ENCODE measurements at places on chromosomes 11 and 22.
A peak's percentile ranks its signal among the peaks of the same experiment; 100 is the strongest.

DNA sequence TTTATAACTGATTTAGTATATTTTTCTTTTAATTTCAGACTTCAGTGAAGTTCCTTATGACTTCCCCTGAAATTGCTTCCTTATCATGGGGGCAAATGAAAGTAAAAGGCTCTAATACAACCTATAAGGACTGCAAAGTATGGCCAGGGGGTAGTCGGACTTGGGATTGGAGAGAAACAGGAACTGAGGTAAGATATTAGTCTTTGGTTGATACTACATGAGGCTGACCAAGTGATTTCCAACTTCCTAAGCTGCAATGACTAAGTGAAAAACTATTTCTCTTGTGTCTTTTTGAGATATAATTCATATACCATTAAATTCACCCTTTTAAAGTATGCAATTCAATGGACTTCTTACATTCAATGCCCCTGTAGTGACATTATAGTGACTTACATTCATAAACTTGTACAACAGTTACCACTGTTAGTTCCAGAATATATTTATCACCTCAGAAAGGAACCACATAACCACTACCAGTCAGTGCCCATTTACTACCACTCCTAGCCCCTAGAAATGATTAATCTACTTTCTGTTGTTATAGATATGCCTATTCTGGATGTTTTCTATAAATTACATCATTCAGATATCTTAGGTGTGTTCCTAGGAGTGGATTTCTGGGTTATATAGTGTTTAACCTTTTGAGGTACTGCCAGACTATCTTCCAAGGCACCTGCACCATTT, 21.6 kb downstream of the AAMDC start:
- DNase-seq = no peak

GRCh38 chr22:23116506-23117263, 25.1 kb downstream of the RSPH14 start:
- DNase-seq = no peak

GRCh38 chr11:9170450-9170849, 79.1 kb upstream of the SCUBE2 start:
- DNase-seq = no peak

DNA sequence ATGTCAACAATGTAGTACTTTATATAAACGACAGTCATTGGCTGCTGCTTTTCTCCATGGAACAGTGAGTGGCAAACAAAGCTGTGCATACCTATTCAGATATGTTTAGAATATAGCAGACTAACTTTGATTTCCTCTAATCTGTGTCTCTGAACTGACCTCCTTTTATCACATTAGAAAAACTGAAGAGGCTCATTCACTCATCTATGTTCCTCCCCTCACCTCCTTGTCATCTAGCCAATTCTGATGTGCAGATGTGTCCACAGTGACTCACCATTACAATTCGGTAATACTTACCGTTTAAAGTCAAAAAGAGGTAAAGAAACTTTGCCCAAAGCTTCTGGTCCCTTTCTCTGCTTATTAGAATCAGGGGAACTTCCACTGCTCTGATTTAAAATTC, 51.5 kb upstream of the RPS13 start:
- no peak for DNase-seq

GRCh38 chr22:25365491-25366261, 146.2 kb downstream of the CRYBB2 start:
- DNase-seq = no peak

- DNase-seq = no peak
These were observed 1518.2 kb upstream of the TENM4 start for GRCh38 chr11:80958987-80959386.

DNA sequence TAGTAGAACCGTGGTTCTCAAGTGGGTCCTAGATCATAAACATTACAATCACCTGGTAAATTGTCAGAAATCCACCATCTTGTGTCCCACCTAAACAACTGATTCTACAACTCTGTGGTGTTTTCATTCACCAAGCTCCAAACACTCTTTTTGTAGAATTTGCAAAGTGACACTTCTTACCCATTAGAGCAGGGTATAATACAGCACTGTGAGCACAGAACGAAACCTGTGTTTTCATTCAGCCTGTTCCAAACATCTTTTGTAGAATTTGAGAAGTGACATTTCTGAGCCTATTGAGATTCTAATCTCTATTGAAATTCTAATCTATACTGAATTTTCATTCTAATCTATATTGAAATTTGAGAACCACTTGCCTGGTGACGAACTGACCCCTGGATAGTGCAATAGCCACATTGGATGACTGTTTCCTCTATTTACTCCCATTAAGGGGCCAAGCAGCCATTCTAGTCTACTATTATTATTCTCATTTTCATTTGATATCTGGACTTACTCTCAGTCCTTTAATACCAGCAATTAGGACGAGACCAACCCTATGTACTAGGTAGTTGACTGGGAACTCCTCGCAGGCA, 616.6 kb downstream of the LRRC4C start:
- DNase-seq = no peak

GRCh38 chr11:40819230-40819629, 640.2 kb downstream of the LRRC4C start:
- no peak for DNase-seq

DNA sequence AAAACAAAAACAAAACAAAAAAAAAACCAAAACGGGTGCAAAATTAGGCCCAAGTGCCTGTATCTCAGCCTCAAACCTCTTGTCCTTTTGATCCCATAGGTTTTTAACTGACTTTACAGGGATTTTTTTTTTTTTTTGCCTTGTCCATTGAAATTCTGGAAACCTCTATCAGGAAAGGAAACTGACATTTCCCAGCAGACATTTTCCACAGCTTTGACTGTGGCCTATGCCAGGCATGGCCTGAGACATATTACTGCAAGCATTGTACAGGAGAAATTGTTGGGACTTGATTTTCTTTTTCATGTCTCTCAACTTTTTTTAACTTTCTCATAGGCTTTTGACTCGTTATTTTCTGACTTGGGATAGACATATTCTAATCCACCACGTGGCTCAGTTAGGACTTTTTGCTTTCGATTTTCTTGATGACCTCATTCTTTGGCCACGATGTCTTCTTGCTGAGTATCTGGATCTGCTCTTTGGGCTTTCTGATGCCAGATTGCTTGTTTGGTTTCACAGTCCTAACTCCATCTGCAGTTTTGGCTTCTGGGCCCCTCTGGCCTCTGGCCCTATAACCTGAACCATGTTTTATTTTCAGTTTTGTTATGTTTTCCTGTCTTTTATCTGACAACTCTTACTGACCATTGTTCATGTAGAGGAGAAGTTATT, 336.1 kb upstream of the C11orf87 start:
- DNase-seq = no peak

DNA sequence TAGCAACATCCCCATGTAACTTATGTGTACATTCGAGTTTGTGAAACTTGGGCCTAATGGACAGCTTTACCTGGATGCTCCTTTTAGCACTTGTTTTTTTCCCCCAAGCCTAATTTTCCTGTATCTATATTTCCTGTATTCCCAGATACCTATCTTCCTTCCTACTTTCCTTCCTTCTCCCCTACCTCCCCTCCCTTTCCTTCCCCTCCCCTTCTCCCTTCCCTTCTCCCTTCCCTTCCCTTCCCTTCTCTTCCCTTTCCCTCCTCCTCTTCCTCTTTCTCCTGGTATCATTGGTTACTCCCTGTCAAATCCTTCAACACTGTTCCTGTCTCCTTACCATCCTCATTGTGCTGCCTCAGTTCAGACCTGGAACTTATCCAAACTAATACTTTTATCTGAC, 111.8 kb downstream of the HIPK3 start:
- DNase-seq = no peak

DNA sequence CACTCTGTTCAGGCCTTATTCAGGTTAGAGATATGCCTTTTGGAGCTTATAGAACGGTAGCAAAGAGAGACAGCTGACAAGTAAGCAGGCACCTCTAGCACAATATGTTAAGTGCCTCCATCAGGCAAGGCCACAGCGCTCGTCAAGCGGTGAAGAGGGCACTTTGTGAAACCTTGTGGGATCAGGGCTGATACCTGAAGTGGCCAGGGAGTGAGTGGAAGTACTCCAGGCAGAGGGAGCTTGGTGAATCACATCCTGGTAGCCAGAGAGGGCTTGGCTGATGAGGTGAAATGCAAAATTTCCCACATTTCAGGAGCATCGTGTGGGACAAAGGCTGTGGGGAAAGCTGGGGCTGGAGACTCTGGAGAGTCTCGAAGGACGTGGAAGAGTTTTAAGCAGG, 87.4 kb downstream of the PKNOX2 start:
- DNase-seq = no peak

DNA sequence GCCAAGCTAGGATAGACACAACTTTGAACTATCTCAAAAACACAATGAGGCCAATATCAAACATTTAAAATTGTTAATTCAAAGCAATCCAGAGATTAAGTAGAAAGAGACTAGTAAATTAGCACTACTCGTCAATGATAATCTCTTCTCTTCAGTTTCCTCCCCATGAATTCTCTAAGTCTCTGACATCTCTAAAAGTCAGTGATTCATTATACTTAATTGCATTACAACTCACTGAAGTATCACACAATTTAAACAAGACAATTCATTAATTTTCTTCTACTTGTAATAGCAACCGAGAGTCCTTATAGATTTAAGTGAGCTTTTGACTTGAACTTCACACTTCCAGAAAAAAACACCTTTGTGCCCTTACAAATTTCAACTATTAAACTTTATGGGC, 4.3 kb downstream of the DDX6 start:
- DNase-seq = no peak

DNA sequence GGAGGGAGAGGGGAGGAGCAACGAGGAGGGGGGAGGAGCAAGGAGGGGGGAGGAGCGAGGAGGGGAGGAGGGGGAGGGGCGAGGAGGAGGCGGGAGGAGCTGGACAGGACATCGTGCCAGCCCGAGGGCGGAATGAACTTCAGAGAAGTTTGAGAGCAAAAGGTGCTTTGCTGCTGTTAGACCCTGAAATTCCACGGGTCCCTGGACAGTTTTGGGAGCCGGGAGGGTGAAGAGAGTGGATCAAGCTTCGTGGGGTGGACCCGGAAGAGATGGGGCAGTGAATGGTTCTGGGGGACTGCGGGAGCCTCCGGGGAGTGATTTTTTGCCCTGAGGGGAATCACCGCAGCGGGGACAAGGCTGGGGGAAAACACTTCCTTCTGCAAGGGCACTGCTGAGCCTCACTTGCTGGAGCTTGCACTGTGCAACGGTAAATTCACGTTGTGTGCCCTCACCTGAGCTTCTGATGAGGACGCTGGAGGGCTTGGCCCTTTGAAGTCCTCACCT, 10.7 kb upstream of the NLRP6 start:
- peak; percentile 63 for DNase-seq

DNA sequence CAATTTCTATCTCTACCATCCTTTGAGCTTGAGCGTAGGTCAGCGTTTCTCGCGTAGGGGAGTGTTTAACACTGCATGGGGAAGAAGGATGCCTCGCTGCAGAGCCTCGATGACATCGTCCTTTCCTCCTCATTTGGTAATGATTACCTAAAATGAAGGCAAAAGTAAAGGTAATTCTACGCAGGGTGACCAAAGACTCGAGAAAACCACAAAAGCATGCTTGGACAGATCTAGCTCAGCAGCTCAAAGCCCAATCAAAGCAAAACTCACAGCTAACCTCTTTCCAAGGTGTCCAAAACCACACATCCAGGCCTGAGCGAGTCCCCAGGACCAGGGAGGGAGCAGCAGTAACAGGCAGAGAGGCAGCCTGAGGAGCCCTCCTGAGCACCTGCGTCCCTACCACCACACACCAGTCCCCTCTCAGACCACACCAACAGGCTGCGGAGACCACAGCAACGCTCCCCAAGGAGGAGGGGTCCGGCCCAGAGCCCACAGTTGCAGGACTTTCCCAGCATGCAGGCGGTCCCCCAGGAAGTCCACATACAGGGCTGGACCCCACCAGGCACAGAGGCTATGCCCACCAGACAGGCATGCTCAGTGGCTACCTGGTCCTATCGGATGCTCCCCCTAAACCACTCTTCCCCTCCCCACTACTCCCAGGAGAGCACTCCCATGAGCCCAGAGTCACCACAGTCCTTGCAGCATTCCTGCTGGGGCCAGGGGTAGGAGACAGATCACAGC, 3.3 kb downstream of the BRD1 start:
- DNase-seq = no peak

DNA sequence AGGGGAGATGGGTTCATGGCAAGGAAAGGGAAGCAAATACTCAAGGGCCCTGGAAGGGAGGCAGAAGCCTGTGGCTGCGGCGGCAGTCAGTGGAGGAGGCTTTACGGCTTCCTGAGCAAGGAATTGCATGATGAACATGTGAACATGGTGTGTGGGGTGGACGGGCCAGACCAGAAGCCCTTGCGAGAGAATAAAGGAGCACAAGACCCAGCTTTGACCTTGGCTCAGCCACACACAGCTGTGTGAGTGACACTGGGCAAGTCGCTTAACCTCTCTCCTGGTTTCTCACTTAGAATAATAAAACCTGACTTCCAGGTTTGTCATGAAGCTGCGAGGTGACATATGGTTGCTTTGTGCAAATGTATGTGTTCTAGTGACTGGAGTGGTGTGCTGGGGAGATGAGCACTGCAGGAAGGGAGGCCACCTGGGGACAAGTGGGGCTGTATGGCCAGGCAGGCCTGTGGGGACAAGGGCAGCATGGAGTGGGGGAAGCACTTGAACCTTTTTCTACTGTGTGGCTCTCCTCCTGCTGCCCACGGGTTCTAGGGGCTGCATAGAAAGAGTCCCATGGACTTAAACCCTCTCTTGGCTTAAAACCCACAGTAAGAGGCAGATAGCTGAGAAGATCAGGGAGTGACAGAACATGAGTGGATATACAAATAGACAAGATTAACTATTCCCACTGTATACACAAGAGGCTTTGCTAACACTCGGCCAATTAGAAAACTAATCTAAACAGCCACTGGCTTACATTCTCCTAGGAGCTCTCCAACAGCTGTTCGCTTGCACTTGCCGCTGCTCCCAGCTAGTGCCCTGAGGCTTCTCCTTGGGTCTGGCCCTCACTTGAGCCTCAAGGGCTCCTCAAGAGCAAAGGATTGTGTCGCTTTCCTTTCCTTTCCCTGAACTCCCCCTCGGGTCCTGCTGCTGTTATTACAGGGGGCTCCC, 67.3 kb upstream of the CDON start:
- no peak for DNase-seq

GRCh38 chr11:102680945-102681344, 24.6 kb downstream of the MMP27 start:
- DNase-seq = no peak

- no peak for DNase-seq
These were observed 142.9 kb downstream of the CCDC81 start for GRCh38 chr11:86517557-86517956.

- no peak for DNase-seq
These were observed 116.7 kb downstream of the MICAL3 start for GRCh38 chr22:17907748-17908051.

- DNase-seq = no peak
These were observed 281.9 kb downstream of the CADM1 start for GRCh38 chr11:115222218-115222862.

DNA sequence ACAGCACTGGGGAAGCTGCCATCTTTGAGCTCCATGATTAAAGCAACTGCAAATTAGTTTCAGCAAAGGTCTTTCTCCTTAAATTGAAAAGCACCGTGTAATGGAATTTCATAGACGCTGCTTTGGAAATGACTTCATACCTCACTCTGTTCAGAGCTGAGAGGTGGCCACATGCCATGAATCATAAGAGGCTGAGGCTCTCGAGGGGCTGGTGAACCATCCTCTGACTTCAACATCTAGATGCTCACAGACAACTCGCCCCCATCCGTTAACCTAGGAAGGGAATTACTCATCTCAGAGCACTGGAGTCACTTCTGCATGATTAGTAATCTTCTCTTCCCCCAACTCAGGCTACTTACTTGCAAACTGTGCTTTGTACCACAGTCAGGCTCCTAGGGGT, 122.3 kb downstream of the RCN1 start:
- no peak for DNase-seq
